Neural progenitor cell (in vitro differentiated cells): ENCODE measurements at places on chromosomes 2 and 18. TPM values are rescaled to one million over a fixed set of nuclear protein-coding genes. Genes with fewer than 3 reads are reported as not detected.

CDKL4 gene
- not detected in 2 replicates for total RNA-seq

GPR45 gene
- not detected in 2 replicates for total RNA-seq

SPDYA gene
- 0.37 and 1.9 TPM in 2 replicates for total RNA-seq

NCOA1 gene
- 13.9 and 29.3 TPM in 2 replicates for total RNA-seq

UGT1A6 gene
- total RNA-seq: not detected in 2 replicates

RAD51AP2 gene
- 0.31 and 1.2 TPM in 2 replicates for total RNA-seq

CNNM4 gene
- total RNA-seq: 15.5 and 24.4 TPM in 2 replicates

DNA sequence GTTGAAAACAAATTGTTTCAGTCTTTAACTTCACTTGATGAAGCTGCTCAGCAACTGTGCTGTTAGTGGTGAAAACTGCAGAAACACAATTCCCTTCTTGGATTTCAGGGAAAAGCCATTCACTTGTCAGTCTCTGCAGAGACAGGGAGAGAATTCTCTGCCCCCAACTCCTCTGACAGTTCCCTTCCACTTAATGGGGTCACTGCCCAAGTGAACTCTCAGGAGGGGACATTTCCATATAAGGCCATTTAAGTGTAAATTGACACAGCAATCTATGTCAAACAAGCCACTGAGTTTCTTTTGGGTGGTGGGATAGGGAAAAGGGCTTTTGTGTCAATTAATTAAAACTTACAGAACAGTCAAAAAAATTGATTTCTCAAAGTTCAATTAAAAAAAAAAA is 51.4 kb upstream of the DNER start:
- DNase-seq: peak; percentile 59

DNA sequence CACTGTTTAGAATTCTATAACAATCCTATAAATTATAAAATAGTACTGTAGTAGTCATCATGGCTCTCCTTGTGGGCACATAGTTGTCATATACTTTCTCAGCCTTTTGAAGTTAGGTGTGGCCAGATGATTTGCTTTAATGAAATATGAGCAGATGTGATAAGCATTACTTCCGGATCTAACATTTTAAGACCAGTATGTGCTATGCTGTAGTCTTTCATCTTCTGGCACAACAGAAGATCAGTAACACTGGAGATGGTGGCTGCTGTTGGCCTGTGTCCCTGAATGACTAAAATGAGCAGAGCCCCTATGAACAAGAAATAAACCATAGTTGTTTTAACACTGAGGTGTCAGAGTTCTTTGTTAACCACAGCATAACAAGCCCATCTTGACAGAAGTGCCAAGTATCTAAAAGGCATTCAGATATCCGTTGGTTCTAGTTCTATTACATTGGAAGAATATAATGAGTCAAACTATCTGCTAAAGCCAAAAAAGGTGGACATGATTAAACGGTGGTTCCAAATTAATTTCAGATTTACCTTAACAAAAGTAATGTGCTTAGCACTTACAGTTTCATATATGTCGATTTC is 6.3 kb downstream of the MEX3C start:
- DNase-seq: no peak

DNA sequence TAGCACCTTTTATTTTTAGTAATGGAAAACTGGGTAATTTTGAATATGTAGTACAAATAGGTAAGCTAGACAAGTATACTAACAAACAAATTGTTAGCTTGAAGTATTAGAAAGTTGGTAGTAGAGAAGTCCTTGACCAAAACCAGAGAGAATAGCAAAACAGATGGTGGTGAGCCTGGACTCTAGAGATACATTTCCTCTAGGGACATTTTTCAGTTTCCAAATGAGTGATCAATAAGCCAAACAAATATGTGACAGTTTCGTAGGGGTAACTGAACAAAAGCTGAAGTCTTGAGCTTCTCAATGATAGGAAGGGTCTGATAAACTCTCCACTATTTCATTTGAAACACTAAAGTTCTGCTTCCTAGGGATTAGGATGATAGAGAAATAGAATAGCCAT is 692.0 kb upstream of the FAM98A start:
- no peak for DNase-seq

- DNase-seq: no peak
These were observed 41.0 kb upstream of the ASAP2 start for GRCh38 chr2:9165625-9166024.

DNA sequence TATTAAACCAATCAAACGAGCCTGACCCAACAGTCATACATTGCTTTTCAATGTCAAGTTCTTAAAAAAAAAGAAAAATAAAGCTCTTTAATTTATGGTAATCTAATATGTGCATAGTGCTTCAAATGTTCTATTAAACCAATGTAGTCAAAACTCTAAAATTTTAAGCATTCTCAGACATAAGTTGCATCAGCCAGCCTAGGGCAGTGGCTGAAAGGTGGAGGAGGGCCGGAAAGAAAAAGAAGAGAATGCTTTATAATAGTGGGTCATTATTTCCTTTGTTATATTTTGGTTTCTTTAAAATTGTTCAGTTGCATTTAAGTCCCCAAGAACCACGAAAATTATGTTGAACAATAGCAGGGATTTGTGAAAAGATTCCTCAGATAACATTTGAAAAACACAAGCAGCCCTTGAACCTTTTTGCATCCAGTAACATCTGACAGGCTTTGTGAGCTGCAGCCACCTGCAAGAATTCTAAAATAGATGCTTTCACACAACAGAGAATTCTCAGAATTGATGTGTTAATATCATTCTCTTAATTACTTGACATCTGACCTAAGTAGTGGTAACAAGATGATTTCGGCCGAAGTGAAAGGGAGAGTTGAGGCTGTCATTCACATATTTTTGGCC is 252.1 kb downstream of the CDCA7 start:
- no peak for DNase-seq

- DNase-seq: no peak
These were observed 10.7 kb downstream of the SATB2 start for GRCh38 chr2:199446996-199447576.

GRCh38 chr2:130160131-130160530 is 15.2 kb upstream of the CCDC74B start:
- no peak for DNase-seq

DNA sequence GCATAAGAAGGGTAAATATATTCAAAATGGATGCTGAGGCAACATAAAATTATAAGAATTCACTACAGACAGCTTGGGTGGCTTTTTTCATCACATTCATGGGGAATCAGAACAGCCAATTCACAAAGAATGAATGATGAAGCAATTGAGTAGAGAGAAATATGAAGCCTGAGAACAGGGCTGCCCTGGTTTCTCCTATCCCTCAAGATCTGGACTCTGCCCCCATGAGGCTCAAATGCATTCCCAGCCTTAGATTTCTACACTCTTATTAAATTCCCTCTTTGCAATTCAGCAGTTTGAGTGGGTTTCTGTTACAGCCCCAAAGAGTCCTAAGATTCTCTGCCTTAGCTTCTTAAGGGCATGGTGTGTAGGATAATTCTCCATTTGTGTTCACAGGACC is 172.5 kb downstream of the MAIP1 start:
- no peak for DNase-seq

DNA sequence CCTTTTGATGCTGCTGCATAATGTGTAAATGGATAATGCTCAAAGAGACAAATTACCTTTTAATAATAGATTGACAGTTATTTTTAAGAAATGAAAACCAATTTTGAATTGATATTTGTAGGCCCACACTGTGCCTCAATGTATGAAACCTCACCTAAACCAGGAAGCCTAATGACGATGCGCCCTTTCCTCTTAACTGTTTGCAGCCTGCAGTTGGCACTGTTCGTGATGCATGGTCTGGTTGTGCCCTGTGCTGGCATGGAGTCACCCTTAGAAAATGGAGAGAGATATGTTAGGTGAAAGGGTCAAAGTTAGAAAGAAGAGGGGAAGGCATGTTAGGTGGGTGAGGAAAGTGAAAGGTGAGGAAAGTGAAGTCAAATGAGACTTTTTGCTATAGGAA is 390.2 kb downstream of the PTPRM start:
- no peak for DNase-seq

GRCh38 chr2:48414980-48415835 is 114.7 kb upstream of the STON1 start:
- DNase-seq: peak; percentile 17

- no peak for DNase-seq
These were observed 146.0 kb upstream of the SH3BP4 start for GRCh38 chr2:234805836-234806235.

DNA sequence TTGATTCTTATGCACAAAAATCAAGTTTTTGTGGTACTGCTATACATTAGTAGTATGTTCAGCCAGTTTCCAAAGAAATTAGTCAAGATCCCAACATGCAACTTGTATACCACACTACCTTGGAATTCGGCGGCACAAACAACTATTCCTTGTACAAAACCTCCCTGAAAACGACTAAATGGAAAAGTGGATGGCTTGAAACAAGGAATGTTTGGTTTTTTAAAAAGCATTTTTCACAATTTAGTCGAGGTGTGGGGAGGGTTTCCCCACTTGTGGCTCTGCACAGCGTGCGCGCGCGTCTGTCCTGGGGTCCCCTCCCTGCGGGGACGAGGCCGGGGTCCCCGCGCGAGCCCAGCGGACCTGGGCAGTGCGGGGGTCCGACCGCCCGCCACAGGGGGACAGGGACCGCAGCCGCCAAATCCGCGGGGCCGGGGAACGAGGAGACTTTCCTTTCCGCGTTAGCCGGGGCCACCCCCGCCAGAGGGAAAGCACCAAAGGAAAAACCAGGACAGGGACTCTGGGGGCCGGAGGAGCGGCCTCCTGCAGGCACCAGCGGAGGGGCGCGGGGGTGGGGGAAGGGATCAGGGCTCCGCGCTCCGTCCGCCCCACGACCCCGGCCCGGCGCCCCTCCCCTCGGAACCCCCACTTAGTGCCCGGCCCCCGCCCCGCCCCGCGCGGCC is 534 bp upstream of the SOCS6 start:
- peak; percentile 20 for DNase-seq

- peak; percentile 37 for DNase-seq
These were observed 82.3 kb upstream of the LDLRAD4 start for GRCh38 chr18:13136056-13136903.

DNA sequence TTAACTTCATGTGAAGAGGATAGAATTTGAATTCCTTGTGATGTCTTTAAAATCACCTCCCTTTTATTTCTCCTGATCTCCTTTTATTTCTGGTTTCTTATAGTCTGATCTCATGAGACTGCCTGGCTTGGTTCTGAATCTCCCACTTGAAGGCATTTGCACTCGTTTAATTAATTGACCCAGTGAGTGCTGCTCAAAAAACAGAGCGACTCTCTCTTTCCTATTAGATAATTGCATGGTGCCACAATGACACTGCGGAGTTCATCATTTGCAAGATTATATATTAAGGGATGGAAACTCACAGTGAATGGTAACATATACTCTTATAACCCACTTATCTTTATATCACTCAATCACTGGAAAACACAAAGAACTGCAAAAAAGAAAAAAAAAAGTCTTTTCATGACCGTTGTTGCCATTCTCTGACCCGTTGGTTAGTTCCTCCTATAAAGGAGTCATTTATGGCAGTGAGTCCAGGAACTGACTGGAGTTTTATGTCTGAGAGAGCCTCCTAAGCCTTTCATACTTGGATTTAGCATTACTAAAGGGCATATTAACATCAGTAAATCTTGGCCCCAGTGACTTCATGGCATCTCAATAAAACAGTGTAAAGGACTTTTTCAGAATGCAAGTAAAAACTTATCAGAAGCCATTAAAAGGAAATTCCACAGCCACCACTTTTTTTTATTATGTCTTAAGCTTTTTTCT is 103.3 kb upstream of the EPHA4 start:
- no peak for DNase-seq

DNA sequence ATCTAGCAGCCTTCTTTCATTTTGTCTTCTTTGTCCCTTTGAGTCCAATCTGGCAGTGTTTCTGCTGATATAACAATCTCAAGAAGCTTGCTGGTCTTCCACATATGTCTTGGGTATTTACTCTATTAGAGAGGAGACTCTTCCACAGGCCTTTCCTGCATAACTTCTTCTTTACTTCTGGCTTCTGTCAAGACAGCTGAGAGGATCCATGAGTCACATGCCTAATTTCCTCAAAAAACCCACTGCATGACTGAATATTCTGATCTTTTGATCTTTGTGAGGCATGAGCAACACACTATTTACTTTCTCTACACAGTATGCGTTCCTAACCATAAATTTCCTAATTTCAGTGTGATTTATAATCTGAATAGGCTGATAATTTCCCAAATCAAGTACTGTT is 5.1 kb upstream of the DCC start:
- DNase-seq: no peak

- no peak for DNase-seq
These were observed 176.3 kb upstream of the GLI2 start for GRCh38 chr2:120559401-120559800.

GRCh38 chr2:191637182-191638078 is 40.5 kb upstream of the NABP1 start:
- DNase-seq: no peak

DNA sequence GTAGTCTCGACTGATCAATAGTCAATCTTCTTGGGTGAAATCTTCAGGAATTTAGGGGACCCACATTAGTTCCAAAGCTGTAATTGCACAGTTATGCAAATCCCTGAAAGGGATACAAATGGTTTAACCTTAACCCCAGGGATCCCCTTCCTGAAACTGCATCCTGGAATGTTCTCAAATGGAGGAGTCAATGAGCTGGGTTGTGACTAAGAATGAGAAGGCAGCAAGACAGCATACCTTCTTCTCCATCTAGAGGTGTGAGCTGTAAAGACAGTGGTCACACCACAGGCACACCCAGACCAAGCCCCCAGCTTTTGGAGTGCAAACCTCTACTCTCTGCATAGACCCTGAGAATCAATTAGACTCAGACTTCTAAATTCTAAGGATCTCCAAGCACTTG is 164.7 kb upstream of the MEIS1 start:
- peak; percentile 28 for DNase-seq

GRCh38 chr2:145421841-145422240 is 901.9 kb upstream of the ZEB2 start:
- DNase-seq: no peak

- no peak for DNase-seq
These were observed 66.5 kb downstream of the SFXN5 start for GRCh38 chr2:73004889-73005596.

DNA sequence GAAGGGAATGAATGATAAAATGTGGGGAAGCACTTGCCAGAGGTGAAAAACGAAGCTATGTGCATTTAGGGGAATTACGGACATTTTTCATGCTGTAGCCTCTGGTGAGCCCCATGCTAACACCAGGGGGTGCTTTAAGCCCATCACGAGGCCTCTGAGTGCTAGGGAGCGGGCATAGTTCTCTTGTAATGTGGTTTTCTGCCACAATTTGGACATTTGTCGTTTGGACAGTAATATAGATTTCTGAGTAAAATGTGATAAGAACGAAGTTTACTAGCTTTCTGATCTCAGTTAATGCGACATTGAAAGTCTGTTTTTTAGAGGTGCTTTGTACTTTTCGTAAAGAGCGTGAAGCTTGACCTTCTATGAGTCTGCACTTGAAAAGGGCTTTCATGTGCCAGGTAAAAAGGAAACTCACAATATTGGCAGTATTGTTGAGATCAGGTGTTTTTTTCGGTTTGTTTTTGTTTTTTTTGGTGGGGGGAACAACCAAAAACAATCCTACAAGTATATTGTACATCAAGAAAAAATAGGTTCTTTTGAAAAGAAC is 50.6 kb downstream of the TRAF3IP1 start:
- peak; percentile 76 for DNase-seq

DNA sequence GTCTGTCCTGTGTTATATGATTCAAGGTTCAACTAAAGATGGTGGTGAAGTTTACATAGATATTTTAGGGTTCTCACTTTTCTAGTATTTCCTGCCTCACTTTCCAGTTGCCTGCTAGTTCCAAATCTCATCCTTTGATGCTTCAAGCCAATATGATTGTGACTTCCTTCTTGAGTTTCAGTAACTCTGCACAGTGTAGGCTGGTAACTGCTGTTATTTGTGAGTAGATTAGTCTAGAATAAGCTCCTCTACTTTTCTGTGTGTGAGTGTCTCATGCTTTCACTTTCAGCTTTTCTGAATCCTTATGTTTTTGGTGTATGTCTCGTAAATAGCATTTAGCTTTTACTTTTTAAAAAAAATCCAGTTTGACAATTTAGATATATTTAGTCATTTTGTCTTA is 42.6 kb downstream of the GALNT1 start:
- no peak for DNase-seq
